ENCODE measurements at places on chromosomes 3 and 15.

- DNase-seq: no peak
Observed at GRCh38 chr15:80706161-80706560, 11.1 kb downstream of the ABHD17C start.

- DNase-seq: no peak
Observed at GRCh38 chr3:58588030-58588614, 10.9 kb upstream of the FAM107A start.

DNA sequence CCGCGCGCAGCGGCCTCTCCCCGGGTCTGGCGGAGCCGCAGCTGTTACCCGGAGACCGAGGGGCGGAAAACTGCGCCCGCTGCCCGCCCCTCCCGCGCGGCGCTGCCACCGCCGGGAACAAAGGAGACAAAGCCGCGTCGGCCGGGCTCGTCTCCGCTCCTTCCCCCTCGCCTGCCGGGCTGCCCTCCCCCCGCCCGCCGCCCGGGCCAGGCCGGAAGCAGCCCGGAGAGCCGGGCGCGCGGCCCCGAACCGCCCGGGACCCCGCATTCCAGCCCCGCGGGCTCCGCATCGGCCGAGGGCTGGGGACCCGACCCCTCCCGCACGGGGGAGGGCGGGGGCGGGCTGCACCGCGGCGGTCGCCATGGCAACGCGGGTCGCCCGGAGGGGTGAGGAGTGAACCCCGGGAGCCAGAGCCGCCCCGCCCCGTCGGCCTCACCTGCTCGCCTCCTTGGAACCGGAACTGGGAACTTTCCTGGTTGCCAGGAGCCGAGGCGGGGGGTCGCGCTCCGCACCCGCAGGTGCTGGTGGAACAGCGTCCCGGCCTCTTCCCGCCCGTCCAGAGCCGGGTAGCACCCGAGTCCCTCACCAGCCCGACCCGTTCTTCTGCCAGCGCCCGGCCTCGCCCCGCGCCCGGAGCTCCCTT, 448 bp downstream of the PLXNB1 start:
- DNase-seq: no peak

- no peak for DNase-seq
Observed at GRCh38 chr15:93495799-93496637, 407.0 kb upstream of the RGMA start.

- no peak for DNase-seq
Observed at GRCh38 chr3:78613421-78613879, 1154.3 kb downstream of the ROBO1 start.

DNA sequence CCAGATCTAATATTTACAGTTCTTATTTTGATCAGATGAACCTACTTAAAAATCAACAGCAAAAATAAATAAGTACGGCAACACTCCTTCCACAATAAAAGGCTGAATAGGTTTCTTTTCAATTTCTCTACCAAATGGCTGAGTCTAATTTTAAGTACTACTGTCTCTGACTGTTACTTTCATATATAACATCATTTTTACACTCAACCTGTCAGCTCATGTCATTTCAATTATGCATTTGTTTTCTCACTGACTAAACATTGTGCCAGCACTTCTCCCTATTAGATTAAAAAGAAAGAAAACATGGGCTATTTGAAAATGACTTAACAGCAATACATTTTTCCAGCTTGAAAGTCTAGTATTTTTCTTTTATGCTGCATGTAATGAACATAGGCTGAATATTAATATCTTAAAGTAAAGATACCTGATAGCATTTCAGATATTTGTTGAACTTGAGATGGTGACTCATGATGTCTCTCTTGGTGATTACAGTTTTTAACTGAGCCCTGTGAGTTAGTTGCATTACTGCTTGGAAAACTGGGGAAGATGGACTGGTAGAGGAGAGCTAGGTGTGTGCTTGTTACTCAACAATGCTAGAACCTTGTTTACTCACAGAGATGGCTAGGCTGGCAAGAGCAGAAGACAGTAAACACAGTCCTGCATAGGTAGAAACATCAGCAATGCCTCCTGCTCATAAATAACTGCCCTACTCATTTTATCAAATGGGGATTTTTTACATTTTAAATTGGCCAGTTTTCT, 73.9 kb downstream of the PEX5L start:
- DNase-seq: no peak

- DNase-seq: no peak
Observed at GRCh38 chr15:96882121-96882772, 551.7 kb downstream of the NR2F2 start.

DNA sequence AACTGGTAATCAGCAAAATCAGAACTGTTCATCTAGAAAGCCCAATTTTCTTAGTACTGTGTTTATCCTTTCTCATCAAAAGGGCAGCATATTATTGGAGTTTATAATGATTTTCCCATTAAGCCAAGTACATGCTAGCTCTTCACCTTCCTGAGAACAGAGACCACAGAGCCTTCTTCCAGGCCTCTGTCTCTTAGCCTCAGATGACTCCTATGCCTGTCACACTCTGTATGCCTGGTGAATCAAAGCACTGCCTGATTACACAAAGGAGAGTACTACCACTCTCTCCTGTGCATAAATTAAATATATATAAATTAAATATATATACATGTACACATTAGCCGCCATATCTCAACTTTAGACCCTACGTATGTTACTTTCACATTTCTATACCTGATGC, 636.1 kb downstream of the NTRK3 start:
- no peak for DNase-seq

GRCh38 chr15:92645051-92645631, 10.4 kb downstream of the FAM174B start:
- no peak for DNase-seq

GRCh38 chr3:10758304-10759037, 57.6 kb upstream of the SLC6A11 start:
- DNase-seq: peak; percentile 33

GRCh38 chr3:15998911-15999310, 175.6 kb upstream of the GALNT15 start:
- no peak for DNase-seq

DNA sequence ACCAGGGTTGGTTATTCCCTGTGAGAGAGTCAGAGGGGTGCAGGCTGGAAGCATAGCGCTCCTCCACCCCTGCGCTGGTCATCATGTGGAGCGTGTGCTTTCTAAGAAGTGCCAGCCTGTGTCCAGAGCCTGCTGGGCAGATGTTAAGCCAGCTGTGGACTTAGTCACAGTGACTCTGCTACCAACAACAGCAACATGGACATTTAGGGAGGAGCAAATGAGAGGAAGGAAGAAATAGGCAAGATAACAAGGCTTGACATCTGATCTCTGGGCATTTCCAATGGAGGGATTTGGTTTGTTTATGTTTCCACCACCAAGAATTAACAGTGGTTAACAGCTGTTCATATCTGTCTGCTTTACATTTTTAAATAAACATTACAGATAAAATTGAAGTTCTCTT, 36.4 kb upstream of the MYZAP start:
- no peak for DNase-seq

GRCh38 chr3:36303286-36303685, 77.0 kb upstream of the STAC start:
- DNase-seq: no peak

- DNase-seq: no peak
Observed at GRCh38 chr15:91853511-91853947, at the start of gene SLCO3A1. Gene SLCO3A1, plus strand, starts transcription at chr15:91853708.

- no peak for DNase-seq
Observed at GRCh38 chr3:172087602-172088580, 48.5 kb downstream of the FNDC3B start.

GRCh38 chr3:55190331-55190730, 262.5 kb upstream of the LRTM1 start:
- DNase-seq: no peak

GRCh38 chr3:197204736-197205135, 93.7 kb downstream of the DLG1 start:
- DNase-seq: no peak

DNA sequence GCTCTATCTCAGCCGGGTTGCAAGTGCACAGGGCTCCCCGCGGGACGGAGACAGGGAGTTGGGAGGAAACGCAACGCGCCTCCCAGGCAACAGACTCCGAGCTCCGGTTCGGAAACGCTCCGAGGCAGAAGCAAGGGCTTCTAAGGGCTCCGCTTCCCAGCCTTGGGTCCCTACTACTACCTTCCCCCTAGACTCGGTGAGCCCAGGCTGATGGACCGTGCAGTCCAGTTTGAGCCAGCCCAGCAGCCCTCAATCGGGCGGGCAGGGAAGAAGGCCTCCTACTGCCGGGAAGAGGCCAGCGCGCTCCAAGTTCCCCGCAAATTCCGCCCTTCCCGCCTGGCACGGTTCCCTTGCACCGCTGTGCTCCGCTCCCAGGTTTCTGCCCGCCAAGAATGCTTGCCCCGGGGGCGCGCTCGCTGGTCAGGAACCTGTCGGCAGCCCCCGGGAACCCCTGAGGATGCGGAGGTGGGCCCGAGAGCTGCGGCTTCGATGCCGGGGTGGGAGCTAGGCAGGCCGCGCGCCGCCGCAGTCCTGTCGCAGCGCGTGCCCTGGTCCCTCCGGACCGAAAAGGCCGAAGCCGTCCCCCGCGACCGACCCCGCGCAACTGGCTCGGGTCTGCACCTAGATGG, 728 bp downstream of the TRANK1 start:
- DNase-seq: peak; percentile 55

DNA sequence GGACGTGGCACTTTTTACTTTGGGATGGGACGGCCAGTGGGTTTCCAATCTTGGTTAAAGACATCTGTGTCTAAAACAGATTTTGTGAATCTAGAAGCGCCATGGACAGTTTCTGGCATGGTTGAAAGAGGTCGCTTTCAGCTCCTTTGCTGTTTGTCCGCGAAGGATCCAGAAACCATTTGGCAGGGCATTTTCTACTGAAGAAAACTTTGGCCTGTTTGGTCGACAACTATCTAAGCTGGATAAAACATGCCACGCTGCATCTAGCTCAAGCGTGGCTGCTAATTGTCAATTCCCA, 730 bp upstream of the RORA start:
- no peak for DNase-seq

DNA sequence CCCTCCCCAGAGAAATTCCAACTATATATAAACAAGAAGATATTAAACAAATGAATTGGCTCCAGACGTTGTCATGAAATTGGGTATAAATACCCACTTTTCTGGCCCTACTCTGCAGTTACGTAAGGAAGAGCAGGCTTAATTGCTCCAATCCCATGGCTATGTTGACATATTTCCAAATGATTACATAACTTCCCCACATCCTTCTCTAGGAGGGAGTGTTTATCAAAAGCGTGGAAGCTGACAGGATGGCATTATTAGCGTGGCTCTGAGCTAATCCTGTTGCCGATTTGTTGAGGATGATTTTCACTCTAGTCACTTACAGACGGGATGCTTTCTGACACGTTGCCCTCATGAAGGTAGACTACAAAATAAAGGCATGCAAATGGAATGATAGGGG, 347.5 kb upstream of the TMCO5A start:
- DNase-seq: no peak

- no peak for DNase-seq
Observed at GRCh38 chr3:23739536-23739935, 66.2 kb upstream of the UBE2E1 start.

DNA sequence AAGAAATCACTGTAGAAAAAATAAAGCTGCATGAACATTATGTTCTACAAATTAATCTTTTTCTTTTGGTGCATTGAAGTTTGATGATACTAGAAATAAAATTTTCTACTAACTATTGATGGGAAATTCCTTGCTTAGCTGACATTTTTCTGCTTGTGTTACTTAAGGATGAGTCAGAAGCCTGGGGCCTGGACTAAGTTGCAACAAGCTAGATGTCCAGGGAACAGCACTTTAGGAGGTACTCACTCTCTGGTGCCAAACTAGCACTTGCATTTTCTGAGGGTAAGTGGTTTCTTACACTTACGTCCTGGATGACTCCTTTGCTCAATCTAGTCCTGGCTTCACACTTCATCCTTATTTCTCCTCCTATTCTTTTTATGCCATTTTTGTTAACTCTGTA, 945.1 kb downstream of the IGSF11 start:
- no peak for DNase-seq

DNA sequence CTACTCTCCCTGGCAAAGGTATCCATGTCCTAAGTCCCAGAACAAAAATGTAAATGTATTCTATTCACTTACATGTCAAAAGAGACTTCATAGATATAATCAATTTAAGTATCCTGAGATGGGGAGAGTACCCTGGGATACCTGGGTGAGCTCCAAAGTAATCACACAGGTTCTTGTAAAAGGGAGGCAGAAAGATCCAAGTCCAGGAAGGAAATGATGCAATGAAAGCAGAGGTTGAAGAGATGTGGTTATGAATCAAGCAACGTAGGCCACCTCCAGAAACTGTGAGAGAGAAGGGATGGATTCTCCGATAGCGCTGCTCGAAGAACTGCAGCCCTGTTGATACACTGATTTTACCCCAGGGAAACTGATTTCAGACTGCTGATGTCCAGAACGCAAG, 93.9 kb upstream of the VGLL3 start:
- DNase-seq: no peak

DNA sequence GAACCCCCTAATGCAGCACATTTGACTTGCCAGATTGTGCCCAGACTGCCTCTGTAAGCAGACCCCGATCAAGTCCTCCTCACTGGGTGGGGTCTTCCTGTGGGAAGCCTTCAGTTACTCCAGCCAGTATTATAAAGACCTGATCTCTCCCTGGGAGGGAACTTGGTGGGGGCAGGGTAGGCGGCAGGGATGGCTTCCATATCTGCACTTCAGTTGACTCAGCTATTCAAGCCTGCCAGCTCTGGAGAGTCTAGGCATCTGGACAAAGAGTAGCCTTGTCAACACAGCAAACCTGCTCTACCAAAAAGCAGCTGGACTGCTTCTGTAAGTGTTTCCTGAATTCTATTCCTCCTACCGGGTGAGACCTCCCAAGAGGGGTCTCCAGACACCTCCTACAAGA, 21.0 kb upstream of the SLC25A38 start:
- no peak for DNase-seq

- no peak for DNase-seq
Observed at GRCh38 chr15:69780981-69781380, 316.7 kb downstream of the TLE3 start.

- no peak for DNase-seq
Observed at GRCh38 chr15:52214553-52214952, 23.4 kb upstream of the GNB5 start.

DNA sequence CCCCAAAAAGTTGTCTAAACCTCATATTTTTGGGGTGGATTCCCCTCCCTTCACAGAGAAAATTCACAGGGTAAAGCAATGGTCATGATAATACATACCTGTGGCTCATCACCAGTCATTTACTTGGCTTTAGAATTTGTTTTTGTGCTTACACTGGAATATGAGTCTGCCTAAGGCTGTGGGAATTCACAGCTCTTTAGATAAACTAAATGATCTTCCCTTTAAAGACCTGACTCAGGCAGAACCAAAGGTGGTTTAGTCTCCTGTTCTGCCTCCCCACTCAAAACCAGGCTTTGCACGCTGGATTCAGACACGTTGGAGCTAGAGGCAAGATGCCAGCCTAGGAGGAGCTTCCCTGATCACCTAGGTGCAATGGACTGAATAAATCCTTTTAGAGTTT, 40.3 kb upstream of the BNC1 start:
- DNase-seq: no peak

- DNase-seq: no peak
Observed at GRCh38 chr15:79501086-79501485, 69.0 kb downstream of the MINAR1 start.

DNA sequence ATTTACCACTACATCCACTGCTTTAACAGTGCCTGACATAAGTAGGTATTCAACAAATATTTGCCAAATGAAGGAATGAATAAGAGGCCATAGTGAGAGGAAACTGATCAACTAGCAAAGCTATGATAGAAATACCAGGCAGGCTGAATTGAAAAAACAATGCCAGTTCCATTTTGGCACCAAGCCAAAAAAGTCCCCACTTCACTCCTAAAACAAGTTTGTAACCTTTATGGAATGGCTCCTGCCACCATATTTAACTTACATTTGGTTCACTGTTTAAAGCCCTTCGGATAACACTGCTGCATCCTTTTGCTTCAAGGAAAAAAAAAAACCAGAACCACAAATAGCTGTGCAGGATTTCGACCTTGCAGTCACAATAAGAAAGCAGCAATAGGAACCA, 166.1 kb downstream of the FRMD5 start:
- no peak for DNase-seq
